Cerebellum (tissue), 4 donors: ENCODE measurements at places on chromosomes 16 and 17.

DNA sequence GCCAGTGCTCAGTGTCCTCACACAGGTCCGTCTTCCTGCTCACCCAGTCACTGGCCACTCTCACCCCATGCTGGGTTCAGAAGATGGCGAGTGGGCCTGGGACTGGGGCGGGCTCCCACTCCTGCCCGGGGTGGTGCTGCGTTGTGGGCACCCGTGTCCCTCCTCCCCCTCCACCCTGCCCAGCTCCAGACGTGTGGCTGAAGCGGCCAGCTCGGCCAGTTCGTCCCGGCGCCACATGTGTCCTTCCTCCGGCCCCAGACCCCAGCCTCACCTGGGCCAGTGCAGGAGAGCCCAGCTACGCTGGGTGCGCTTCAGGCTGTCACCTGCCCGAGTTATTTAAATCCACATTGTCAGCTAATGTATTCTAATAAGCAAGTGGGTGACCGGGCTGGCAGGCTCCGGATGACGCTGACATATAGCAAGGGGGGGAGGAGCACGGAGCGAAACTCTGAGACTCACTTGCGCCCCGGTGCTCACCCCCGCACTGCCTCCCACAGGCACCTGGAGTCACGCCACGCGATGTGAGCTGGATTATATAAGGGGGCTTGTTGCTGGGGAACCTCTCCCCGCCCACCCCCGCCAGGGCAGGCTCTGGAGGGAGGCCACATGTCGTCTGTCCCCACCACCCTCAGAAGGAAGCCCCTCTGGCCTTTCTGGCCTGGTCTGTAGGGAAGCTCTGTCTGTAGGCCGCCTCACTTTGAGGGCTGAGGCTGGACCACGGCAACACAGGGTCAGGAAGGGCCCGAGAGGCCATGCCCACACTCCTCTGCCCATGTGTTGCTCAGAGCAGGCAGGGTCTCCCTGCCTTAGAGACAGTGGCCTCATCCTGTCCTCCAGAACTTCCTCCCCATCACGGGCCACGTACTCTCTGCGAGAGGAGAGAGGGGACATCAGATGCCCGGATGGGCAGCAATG lies 7.1 kb upstream of the BAIAP2 start:
- no peak for DNase-seq

DNA sequence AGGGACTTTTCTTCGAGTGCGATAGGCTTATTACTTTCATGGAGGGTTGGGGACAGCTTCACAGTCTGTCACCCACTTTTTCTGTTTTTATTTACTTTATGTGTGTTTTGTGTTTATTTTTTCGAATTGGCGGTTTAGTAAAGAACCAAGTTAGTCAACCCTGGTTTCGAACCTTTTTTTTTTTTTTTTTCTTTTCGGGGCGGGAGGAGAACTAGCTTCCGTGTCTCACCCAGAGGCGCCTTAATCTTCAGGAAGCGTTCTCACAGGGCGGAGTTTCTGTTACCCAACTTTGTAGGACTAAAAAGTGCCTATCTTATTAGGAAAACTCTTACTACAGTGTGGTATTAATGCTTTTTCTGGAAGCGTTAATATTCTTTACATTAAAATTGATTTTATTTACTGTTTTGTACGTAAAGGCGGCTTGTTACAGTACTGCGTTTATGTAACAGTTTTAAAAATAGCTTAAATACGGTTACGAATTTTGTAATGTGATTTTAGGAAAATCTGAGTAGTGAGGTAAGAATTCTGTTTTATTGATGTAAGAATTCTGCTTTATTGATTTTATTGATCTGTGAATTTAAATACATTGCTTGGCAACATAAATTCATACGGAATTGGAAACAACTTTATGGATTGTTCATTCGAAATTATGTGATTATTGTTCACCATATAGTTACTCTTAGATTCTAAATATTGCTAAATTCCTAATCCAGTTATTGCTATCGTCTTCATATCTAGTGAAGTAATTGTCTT lies 885 bp downstream of the ZNF207 start:
- DNase-seq, result peak; percentile 9

DNA sequence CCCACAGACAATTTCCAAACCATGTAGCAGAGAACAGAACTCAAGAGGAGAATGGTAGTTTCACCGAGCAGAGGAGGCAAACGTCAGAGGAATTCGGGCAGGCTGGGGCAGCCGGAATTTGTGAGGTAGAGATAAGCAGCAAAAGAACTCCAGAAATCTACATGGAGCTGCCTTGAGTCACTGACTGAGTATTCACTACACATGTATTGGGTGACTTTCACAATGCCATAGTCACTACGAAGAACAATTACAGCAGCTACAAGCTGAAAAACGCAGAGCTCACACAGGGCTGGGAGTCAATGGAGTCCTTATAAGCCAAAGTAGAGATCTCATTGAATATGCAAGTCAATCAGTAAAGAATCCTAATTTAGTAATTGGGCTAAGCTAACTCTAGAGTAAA lies 13.4 kb downstream of the CMC2 start:
- DNase-seq, result no peak

- DNase-seq, result no peak
Observed at GRCh38 chr16:86892509-86892908, 314.2 kb downstream of the FOXL1 start.

DNA sequence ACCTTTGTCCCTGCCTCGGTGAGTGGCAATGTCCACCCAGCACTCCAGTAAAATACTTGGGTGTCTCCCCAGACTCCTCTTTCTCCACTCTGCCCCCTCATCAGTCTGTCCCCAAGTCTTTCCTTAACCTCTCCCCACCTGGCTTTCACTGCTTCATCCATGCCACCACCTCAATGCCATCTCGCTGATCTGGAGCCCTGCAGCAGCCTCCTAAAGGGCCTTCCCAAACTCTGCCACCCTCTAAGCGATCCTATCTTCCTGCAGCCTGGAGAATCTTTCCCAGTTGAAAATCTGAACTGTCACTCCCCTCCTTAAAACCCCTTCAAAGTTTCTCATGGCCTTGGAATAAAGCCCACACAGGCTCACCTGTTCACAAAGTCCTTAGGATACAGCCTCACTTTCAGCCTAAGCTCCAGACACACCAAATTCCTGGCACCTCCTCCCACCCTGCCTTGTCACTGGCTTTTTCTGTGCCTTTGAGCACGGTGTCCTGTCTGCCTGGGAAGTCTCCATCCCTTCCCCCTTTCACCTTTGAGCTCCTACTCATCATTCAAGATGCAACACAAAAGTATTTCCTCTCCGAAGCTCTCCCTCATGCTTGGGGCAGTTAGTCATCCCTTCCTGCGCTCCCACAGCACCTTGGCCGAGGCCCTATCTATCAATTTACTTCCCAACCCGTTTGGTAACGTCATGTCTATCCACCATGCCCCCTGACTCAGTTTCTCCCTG lies 2.8 kb downstream of the WNK4 start:
- no peak for DNase-seq

DNA sequence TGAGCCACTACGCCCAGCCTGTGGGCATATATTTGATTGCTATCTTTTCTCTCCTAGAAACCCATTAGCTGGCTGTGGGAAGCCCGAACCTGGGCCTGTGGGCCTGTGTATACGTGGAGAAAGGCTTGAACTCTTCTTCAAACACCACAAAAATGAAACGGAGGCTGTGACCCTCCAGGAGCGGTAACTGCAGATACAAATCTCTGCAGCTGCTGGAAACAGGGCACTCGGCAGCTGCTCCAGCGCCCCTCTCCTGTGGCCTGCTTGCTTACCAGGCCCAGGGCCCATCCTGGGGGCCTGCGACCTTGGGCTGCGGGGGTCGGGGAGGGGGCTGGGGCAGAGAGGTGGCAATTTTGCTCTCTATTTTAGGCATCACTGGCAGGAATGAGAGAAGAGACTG lies 28.0 kb upstream of the MTSS2 start:
- DNase-seq, result no peak

GRCh38 chr17:14046978-14047377 lies 22.3 kb upstream of the COX10 start:
- DNase-seq, result no peak
